ENCODE measurements at places on chromosomes 7 and 10. TPM values are rescaled to one million over a fixed set of nuclear protein-coding genes. Genes with fewer than 3 reads are reported as not detected.
A peak's percentile ranks its signal among the peaks of the same experiment; 100 is the strongest.

The CPA5 gene
- 1.5 TPM for total RNA-seq

The GHRHR gene
- total RNA-seq = not detected

The EN2 gene
- total RNA-seq = under 0.01 TPM

The LLCFC1 gene
- total RNA-seq = not detected

The CFAP70 gene
- 3.4 TPM for total RNA-seq

The CALHM1 gene
- not detected for total RNA-seq

The MOGAT3 gene
- total RNA-seq = not detected

The C7orf57 gene
- 0.10 TPM for total RNA-seq

The MAD1L1 gene
- 28.5 TPM for total RNA-seq

DNA sequence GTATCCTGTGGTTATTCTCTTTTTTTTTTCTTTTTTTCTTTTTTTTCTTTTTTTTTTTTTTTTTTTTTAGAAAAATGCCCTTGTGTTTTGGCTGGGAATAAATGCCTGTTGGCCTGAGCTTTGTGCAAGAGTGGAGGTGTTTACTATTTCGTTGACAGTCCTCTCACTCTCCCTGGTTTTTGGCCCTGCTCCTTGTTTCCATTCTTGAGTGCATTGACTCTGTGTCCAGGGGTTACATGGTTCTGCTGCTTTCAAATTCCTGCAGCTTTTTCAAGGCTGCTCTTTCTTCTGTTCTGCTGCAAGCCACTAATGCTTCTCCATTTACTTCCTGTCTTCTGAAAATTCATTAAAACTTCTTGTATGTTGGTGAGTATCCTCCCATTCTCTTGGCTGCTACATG, 59.7 kb upstream of the TBX20 start:
- DNase-seq = no peak

DNA sequence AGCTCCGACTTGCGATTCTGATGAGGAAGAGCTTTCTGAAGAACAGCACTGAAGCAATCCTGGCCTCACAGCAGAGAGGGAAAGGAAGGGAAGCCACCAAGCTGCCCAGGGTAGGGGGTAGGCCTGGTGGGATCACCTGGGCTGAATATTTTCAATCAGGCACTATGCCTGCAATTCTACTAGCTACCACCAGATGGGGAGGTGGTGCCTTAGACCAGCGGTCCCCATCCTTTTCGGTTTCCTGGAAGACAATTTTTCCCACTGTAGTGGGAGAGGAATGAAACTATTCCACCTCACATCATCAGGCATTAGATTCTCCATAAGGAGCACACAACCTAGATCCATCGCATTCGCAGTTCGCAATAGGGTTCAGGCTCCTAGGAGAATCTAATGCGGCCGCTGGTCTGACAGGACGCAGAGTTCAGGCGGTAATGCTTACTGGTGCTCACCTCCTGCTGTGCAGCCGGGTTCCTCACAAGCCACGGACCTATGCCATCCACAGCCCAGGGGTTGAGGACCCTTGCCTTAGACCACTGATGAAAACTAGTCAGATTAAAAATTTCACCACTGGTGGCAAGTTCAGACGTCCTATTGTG, 2.7 kb downstream of the LRRC20 start:
- DNase-seq = no peak

GRCh38 chr10:113965077-113965476, 78.6 kb upstream of the ADRB1 start:
- no peak for DNase-seq

DNA sequence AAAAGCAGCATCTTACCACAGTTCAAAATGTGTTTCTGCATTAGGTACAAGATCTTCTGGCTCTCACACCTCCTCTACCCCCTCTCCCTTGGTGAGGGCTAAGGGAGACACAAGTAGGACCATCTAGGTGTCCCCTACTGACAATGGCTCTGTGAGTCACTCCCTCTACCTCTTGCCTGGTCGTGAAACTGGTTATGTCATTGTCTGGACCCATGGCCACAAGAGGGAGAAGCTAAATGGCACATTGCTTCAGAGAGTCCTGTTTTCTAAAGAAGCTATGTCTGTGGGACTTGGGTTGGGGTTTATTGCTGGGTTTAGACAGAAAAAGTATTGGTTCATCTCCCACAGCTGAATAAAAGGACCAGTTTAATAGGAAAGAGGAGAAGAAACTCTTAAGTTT, 4.0 kb upstream of the PLXNA4 start:
- DNase-seq = no peak

DNA sequence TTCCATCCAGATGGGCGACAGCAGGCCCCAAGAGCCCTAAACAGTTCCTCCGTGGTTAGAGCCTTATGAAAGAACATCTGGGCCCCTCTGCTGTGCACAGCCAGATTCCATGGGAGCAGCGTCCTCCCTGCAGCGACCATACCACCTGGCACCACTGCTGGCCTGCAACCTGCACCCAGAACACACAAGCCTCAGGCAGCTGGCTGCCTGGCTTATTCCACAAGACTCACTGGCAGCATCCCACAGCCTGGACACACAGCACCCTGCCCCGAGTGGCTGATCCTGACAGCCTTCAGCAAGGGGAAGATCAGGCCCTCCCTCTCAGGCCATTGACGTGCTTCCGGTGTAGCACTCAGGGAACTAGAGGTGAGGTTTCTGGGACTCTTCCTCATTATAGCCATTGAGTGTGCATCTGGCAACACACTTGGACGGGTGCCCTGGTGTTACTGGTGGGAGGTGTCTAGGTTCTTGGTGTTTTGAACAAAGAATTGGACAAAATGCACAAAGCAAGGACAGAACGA, 33.7 kb upstream of the ERCC6 start:
- no peak for DNase-seq

GRCh38 chr7:50092579-50093491, at the start of gene ZPBP:
Gene ZPBP, minus strand, starts transcription at chr7:50093246. Its CDS starts 52 bp downstream, at chr7:50093194.
- DNase-seq = peak; percentile 28

DNA sequence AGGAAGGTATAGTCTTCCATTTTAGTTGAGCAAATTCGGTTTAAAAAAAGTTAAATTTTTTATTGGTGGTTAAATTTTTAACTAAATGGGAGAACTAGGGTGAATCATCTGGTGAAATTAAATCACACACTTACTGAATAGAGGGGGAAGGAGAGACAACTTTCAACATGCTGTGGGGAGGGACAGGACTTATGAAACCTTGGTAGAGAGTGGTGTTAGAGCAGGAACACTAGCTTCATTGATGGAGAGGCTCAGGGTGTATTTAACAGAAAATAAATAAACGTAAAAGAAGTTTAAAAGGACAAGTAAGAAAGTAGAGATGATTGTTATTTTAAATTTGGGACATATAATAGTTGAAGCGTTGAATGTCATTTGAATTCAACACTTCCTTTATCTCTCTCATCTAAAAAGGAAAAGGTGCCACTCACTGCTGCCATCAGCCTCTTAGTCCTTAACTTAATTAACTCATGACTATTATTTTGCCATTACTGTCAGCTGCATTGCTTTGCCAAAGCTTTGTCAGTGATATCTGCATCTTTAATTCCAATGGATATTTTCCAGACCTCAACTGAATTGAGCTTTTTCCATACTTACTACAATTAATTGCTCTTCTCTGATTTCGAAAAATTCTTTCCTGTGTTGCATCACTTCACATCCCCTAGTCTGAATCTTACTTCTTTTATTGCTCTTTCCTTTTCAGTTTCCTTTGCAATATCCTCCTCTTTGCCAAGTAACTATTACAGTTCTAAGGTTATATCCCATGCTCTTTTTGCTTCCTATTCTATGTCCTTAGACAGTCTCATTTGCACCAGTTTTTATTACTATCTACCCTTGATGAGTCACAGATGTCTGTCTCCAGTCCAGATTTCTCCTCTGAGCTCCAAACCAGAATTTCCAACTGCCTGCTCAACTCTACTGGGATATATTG, 71.7 kb downstream of the GNAT3 start:
- peak; percentile 96 for DNase-seq

- peak; percentile 15 for DNase-seq
Measured at GRCh38 chr10:110267276-110267675, 37.4 kb downstream of the SMNDC1 start.

DNA sequence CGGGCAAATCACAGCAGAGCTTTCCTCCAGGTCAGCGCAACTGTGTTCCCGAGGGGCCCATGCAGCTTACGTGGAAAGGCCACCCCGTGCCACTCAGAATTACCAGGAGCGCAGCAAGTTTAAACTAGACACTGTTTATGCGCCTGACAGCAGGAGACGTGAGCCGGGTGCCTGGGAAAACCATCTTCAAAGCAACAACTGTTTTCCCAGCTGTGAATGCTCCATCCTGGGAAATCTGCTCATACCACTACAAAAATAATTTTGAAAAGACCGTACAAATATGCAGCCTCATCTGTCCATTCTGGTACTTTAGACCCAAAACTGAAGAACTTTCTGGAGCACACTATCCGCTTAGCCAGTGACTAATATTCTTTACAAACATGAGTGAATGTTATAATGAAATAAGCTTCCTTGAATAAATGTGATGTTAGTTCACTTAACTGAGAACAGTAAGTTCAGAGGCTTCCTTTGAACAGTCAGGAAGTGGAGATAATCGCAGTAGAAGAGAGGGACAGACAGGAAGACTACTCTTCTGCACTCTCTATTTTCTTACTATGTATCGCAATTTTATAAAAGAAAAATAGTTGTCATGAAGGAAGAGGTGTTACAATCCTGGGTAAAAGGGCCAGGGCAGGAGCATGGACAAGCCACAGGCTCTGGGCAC, 16.7 kb downstream of the GPER1 start:
- no peak for DNase-seq

DNA sequence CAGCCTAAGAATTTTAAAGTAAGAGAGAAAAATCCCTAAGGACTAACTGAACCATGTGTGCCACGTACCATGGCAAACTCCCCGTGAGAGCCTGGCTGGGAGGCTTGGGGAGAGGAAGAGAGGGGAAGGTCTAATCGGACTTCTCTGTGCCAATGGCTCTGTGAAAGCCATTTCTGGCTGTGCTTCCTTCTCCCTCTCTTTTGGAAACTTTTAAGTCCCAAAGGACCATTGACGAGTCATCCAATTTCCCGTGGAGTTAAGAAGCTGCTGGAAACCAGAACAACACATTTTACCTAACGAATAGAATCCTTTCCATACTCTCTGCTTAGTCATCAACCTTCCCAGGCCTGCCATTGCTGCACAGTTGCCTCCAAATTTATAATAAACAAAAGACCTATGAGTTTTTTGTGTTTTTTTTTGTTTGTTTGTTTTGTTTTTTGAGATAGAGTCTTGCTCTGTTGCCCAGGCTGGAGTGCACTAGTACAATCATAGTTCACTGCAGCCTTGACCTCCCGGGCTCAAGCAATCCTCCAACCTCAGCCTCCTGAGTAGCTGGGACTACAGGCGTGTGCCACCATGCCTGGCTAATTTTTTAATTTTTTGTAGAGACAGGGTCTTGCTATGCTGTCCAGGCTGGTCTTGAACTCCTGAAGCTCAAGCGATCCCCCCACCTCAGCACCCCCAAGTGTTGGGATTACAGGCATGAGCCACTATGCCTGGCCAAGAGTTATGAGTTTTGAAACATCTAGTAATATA, 13.2 kb downstream of the LAMB1 start:
- DNase-seq = no peak

GRCh38 chr10:33422471-33423153, 88.1 kb upstream of the NRP1 start:
- no peak for DNase-seq

GRCh38 chr7:98771519-98771918, 98.3 kb downstream of the TMEM130 start:
- peak; percentile 81 for DNase-seq

- no peak for DNase-seq
Measured at GRCh38 chr7:122944682-122945303, 50.7 kb downstream of the TAS2R16 start.

- DNase-seq = no peak
Measured at GRCh38 chr7:100057006-100057405, 7.4 kb downstream of the ZSCAN21 start.
